ENCODE measurements at places on chromosomes 13 and 19.

DNA sequence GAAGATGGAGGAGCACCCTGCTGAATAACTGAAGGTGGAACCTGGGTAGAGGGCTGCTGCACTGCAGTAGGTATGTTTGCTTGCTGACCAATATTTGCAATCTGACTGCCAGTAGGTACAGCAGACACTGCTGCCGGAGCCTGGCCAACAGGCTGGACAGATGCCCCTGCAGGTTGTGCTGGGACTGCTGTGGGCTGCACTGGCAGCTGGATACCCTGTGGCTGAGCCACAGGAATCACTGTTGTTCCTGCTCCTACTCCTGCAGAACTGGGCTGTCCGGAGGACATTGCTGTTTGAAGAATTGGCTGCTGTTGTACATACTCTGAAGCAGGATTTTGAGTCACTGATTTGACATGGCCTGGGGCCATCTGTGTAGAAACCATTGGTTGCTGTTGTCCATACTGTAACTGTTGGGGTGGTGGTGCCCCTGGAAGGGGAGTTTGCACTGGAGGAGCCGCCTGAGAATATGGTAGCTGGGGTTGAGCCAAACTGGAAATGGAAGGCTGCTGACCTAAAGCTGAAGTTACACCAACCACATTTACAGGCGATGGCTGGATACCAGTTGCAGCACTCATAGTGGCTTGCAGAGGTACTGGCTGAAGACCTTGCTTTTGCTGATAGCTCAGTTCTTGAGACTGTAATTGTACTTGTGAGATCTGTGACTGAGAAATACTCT, 2.2 kb downstream of the TSC22D1 start:
- DNase-seq: no peak

- no peak for DNase-seq
Measured at GRCh38 chr13:45674908-45675307, 27.2 kb upstream of the CBY2 start.

- no peak for DNase-seq
Measured at GRCh38 chr13:72383646-72384045, 343.8 kb downstream of the MZT1 start.

DNA sequence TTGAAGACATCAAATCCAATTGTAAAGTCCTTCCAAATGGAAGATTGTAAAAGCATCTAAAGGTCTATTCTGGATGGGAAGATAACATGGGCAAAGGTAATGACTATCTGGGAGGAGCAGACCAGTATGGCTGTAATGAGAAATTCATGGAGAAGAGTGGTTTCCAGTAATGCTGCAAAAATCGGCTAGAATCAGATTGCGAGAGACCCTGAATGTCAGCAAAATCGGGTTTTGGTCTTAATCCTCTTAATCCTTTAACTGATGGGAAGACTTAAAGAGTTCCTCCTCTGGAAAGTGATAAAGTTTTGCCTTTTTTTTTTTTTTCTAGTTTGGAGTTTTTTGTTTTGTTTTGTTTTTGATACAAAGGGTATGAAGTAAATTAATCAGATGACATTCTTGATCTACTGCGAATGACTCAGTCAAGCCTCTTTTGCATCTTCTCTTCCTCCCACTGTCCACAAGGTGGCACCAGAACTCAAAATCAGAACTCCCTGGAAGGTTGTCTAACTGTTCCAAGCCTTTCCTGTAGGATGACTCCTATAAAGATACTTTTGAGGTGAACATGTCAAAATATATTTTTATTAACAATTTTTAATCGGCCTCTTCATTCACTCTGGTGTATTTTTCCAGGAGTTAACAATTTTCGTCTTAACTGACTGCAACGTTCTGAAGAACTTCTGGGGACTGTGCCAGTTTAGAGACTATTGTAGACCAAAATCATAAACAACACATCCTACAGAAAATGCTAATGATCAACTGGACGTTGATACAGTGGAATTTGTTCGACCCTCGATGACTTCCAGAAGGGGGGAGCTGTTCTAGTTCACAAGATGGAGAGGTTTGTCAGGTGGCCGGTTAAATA, 213.3 kb upstream of the MIR17HG start:
- no peak for DNase-seq

- no peak for DNase-seq
Measured at GRCh38 chr13:83515268-83516015, 366.8 kb downstream of the SLITRK1 start.

- DNase-seq: no peak
Measured at GRCh38 chr13:50255639-50256038, 240.4 kb downstream of the KCNRG start.

DNA sequence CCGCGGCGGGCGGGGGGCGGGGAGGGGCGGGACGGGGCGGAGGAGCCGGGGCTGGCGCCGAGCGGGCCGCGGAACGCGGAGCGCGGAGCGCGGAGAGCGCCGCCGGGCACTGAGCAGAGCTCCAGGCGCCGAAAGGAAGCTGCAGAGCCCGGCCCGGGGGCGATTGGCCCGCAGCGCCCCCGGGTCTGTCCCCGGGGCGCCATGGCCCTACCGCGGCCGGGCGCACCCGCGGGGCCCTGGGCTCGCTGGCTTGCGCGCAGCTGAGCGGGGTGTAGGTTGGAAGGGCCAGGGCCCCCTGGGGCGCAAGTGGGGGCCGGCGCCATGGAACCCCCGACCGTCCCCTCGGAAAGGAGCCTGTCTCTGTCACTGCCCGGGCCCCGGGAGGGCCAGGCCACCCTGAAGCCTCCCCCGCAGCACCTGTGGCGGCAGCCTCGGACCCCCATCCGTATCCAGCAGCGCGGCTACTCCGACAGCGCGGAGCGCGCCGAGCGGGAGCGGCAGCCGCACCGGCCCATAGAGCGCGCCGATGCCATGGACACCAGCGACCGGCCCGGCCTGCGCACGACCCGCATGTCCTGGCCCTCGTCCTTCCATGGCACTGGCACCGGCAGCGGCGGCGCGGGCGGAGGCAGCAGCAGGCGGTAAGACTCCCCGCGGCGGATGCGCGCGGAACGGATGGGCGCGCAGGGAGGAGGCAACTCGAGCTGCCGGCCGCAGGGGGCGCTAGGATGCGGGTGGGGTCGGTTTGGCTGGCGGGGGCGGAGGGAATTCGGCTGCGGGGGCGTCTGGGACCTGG, at the start of gene PDE4A:
Gene PDE4A, plus strand, starts transcription at position 95 of the 796 bp plus-strand sequence. Its CDS starts 227 bp downstream, at position 322.
- DNase-seq: no peak

DNA sequence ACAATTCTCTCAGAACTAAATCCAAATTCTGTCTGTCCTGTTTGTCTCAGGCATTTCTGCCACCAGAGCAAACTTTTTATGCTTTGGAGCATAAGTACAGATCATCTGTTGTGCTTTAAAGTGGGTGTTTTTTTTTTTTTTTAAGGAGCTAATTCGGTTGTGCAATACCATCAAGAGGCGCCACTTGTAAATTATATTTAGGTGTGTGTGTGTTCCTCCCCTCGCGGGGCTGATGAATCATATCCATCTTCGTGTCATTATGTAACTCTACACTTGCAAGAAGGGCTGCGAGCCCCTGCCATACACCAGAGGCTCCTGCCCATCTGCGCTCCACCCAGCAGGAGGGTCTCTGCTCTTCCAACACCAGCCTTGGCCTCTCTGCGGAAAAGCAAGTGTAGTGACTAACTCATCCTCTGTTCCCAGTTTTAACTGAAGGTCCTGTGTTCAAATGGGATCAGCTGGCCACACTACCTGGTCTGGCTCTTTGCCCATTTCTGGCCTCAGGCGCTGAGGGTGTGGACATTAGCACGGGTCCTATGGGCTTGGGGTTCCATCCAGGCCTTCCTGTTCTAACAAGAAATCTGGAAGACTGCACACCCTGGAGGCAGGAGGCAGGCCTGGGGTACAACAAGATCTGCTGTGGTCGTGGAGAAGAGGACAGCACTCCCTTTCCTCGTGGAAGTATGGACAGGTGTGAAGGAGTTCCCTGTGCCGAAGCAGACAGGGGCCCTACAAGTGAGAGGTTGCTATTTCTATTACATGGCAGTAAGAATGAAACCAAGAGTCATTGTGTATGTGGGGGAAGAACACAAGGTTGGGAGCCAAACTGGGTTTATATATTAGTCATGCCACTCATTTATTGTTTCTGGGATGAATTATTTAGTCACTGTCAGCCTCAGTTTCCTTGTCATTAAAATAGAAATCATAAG, 96.1 kb upstream of the MBNL2 start:
- DNase-seq: no peak

- DNase-seq: no peak
Measured at GRCh38 chr13:33997574-33997973, 179.6 kb downstream of the RFC3 start.

DNA sequence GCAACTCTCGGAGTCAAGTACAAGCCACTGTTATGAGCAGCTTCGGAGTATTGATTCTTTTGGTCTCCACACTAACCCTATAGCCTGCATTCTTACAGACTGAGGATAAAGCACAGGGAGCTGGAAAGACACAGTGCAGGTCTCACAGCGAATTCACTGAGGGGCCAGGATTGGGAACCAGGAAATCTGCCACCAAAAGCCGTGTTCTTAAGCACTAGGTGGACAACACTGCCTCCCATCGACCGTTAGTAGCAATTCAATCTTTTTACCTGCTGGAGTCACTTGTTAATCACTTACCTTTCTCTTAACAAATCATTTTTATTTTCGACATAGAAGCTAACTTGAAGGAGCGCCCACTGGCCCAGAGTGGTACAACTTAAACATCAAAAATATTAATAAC, 6.3 kb downstream of the PMIS2 start:
- DNase-seq: no peak

GRCh38 chr19:52415711-52416110, 13.2 kb upstream of the ZNF534 start:
- no peak for DNase-seq

GRCh38 chr13:109904218-109904617, 117.8 kb upstream of the IRS2 start:
- DNase-seq: no peak

GRCh38 chr13:71316792-71317363, 550.1 kb downstream of the DACH1 start:
- no peak for DNase-seq

GRCh38 chr19:30350692-30351663, 21.2 kb upstream of the ZNF536 start:
- no peak for DNase-seq

- peak; percentile 36 for DNase-seq
Measured at GRCh38 chr13:76879203-76879882, 6.9 kb downstream of the KCTD12 start.

DNA sequence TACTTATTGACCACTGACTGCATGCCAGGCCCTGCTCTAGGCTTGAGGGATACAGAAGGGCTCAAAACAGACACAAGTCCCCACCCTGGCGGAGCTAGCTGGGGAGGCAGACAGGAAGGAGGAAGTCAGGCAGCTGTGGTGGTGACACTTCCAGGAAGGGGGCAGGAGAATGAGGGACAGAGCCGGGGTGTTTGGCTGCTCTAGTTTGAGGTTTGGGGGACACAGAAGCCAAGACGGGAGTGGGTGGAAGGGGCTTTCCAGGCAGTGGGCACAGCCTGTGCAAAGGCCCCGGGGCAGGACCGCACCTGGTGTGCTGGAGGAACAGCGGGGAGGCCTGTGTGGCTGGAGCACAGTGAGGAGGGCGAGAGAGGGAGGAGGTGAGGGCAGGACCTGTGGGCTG, 4.0 kb downstream of the MRPL54 start:
- DNase-seq: no peak

DNA sequence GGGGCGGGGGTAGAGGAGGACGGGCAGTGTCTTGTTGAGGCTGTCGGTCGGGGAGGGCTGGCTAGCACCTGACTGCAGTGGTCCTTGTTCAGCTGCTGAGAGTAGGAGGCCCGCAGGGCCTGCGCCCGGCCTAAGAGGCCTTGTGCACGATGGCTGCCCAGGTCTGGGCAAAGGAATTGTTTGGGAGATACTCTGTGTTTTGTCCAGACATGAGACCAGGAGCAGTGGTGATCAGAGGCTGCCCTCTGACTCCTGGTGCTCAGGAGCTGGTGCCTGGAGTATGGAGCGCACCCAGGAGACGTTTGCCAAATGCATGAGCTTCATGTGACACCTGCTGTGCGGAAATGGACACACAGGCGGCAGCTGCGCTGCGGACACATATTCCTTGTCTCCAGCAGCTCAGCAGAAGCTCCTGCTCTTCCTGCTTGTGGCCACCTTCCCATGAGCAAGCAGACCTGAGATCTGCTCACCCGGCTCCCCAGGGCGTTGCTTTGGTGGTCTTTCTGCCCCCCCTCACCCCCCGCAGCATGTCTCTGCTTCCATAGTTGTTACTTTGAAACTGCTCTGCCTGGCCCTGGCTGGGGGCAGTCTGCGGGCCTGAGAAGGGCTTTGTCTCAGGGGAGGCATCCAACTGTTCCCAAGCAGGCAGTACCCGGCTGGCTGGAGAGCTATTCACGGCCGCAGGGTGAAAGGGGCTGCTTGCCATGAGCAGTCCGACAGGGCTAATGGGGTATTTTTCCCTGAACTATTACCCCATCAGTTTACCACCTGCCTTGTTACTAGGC, 163.9 kb downstream of the TEX29 start:
- DNase-seq: no peak

- peak; percentile 78 for DNase-seq
Measured at GRCh38 chr13:46181840-46182490, at the start of gene LCP1. Gene LCP1 (minus strand): TSS chr13:46182177. CDS start chr13:46159662, 22,515 bp downstream.

DNA sequence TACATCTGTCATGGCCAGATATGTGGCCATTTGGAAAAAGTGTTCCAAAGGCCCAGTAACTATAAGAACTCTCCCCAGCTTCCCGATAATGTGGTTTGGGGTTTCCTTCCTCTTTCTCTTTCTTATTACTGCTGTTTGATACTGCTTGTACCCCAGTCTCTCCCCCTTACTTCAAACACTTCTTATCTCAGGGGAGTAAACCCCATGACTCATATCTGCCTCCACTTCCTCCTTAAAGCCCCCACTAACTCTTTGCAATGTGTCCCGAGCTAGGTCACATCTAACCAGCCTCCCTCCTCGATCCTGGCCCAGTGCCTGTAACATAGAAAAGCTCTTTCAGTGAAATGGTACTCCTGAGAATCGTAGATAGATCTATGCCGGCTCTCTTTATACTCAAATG, 82.4 kb upstream of the STARD13 start:
- no peak for DNase-seq

DNA sequence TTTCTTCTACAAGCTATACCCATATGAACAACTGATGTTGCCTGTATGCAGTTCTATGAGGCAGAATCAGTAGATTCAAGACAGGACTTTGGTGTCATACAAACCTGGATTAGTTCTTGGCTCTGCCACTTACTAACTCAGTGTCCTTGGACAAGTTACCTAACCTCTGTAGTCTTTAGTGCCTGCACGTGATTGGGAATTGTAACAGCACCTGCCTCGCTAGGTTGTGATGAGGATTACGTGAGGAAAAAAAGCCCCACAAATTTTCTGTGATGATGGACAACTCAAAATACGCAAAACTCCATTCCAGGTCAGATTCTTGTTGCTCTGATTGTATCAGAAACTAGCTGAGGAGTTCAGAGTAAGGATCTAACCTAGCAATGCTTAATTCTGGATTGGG, 89.3 kb downstream of the LRCH1 start:
- DNase-seq: no peak

GRCh38 chr13:22009937-22010336, 339.1 kb downstream of the FGF9 start:
- DNase-seq: no peak

GRCh38 chr13:100608489-100608888, 19.9 kb upstream of the GGACT start:
- DNase-seq: no peak

GRCh38 chr19:49327878-49328544, 3.0 kb upstream of the SLC6A16 start:
- DNase-seq: no peak

All from T-helper 22 cell (primary cell).